ENCODE measurements at places on chromosomes 13 and 19.

- DNase-seq = no peak
Observed at GRCh38 chr19:49210108-49210900, 52.7 kb downstream of the TRPM4 start.

- DNase-seq = no peak
Observed at GRCh38 chr19:55581823-55582223, 1.2 kb upstream of the ZNF579 start.

DNA sequence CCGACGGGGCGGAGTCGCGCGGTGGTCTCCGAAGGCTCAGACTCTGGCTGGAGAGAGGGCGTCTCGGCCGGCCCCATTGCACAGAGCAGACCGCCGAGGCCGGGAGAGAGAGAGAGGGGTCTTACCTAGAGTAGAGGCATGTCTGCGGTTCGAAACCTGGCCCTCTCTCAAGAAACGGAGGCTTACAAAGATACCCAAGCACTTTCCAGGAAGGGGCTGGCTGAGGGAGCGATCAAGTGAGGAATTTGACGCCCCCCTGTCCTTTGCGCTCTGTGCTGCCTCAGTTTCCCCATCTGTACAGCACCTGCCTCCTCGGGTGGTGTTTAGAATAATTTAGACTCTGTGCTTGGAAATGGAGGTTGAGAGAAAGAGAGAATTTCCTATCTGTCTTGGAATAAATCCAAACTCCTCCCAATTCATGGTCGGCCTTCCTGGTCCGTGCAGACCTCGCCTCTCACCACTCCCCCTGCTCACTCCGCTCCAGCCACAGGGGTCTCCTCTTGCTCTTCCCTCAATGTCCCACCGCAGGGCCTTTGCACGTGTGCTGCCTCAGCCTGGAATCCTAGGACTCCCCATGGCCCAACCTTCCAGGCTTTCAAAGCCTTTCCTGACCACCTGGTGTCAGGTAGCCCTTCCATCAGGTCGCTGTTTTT, 658 bp upstream of the ISOC2 start:
- DNase-seq = no peak

DNA sequence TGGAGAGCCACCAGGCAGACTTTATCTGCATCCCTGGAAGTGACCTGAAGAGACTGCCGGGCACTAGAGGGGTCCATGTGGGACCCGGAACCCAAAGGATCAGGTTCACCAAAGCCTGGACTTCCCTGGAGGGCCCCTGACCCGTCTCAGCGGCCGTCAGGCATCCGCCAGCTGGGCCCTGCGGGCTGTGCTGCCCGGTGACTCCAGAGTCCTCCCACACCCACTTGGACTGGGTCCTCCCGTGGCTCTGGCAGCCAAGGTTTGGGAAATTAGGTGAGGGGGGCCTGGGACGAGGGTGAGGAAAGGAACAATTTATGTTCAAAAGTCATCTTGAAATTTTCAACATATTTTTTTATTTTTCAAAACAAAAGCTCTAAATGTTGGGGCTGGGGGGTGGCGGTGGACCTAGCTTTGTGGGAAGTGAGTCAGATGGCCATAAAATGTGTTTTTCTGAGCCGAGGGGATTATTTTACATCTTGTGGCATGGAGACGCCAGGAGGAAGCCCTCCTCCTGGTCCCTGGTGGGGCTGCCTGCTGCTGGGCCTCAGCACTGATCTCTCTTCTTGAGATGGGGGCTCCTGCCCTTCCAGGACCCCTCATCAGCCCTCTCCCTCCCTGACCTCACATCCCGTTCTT, 20.2 kb downstream of the CEBPA start:
- no peak for DNase-seq

DNA sequence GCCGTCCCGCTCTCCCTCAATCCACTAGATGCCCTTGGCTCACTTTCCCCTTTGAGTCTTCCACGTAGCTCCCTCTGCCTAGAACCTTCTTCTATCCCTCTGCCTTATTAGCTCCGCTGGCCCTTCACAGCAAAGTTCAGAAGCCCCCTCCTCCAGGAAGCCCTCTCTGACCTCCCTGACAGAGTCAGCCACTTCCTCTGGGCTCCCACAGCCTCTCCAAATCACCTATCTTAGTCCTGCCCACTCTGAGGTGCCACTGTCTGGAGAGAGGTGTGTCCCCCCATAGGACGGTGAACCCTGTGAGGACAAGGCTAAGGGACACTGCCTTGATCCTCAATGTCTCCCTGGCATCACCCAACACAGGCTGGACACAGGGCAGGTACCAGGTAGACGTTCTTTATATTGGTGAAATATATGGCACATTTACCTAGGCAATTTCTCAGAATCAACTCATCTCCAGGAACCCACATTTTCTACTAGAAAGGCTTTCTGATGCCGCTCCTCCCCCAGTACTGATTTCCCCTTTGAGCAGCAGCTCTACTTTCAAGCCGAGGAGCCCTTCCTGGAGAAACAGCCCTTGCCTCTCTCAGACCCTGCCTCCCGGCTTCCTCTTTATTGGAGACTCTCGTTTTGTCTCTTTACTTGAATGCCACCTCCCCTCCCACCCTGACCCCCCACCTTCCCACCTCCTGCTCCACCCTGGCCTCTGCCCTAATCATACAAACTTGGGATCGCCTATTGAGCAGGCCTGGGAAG, 3.4 kb upstream of the TGFB1 start:
- DNase-seq = no peak

GRCh38 chr13:95174517-95174916, 126.7 kb downstream of the ABCC4 start:
- no peak for DNase-seq
